ENCODE measurements at places on chromosomes 11 and 22.

- no peak for DNase-seq
Measured at GRCh38 chr11:35077709-35078469, 61.1 kb upstream of the CD44 start.

DNA sequence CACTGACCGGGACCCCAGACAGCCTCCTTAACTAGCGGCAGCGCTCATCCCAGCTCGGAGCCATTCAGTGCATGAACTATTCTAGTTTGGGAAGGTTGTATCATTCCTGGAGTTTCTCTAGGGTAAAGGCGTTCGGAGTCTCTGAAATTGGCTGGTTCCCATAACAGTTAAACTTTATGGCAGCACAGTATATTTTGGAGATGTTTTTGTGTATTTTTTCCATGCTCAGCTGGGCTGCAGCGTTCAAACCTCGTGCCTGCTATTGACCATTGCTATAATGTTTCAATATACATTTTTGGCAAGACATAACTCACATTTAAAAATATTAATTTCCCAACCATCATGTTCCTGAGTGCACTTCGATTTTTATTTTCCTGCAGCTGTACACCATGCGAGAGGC, 169.7 kb downstream of the ST3GAL4 start:
- DNase-seq, result no peak

DNA sequence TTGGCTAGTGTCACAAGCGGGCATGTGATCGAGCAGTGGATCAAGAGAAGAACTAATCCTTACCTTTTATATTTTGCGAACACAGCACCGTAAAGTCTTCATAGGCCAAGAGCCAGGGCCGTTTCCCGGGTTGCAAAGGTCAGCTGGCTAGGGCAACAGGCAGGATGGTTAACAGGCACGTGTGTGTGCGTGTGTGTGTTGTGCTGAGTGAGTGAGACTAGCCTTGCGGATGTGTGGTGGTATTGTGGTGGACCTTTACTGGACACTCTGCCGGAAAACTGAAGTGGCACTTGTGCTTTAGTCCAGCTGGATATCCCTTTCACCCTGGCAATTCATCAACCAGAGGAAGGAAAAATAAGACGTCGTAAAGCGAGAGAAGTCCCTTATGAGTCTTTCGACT, 176.7 kb downstream of the BCR start:
- no peak for DNase-seq

DNA sequence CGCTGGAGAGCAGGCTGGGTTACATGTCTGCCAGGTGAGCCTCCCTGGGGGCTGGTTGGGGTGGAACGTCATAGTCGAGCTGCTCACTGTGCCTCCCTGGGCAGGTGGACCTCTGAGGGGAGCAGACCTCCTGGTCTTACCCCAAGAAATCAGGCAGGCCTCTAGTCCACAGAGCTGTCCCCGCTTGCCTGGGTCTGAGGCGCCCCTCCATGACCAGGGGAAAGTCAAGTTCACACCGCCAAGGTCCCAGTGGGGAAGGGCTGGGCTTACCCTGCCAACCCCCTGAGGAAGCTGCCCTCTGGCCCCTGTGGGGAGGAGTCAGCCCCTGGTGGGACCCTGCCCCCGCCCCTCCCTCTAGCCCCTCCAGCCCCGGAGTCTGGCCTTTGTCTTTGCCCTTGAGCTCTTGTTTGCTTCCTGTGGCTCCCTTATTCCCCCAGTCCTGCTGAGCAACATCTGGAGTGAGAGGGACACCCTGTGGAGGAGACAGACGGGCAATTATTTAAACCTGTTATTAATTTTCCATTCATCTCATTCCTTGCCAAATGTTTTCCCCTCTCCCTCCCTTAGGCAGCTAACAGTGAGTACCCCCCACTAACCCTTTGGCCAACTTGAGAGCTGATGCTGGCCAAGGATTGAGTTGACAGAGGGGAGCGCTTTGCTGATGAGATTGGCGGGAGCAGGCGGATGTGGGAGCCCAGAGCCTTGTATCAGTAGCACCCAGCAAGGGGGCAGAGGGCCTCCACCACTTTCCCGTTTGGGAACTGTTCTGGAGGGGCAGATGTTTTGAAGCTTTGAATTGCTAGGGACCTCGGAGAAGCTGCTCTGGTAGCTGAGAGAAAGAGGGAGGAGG, 83.4 kb downstream of the CEP164 start:
- DNase-seq, result peak; percentile 14

GRCh38 chr11:61919705-61920631, 2.6 kb upstream of the RAB3IL1 start:
- no peak for DNase-seq
